Suprapubic skin (tissue), 4 donors: ENCODE measurements at places on chromosomes 11 and 22.

GRCh38 chr11:105466582-105467228 is 143.2 kb upstream of the GRIA4 start:
- DNase-seq = no peak

GRCh38 chr11:94794287-94795168 is 26.4 kb downstream of the AMOTL1 start:
- no peak for DNase-seq

DNA sequence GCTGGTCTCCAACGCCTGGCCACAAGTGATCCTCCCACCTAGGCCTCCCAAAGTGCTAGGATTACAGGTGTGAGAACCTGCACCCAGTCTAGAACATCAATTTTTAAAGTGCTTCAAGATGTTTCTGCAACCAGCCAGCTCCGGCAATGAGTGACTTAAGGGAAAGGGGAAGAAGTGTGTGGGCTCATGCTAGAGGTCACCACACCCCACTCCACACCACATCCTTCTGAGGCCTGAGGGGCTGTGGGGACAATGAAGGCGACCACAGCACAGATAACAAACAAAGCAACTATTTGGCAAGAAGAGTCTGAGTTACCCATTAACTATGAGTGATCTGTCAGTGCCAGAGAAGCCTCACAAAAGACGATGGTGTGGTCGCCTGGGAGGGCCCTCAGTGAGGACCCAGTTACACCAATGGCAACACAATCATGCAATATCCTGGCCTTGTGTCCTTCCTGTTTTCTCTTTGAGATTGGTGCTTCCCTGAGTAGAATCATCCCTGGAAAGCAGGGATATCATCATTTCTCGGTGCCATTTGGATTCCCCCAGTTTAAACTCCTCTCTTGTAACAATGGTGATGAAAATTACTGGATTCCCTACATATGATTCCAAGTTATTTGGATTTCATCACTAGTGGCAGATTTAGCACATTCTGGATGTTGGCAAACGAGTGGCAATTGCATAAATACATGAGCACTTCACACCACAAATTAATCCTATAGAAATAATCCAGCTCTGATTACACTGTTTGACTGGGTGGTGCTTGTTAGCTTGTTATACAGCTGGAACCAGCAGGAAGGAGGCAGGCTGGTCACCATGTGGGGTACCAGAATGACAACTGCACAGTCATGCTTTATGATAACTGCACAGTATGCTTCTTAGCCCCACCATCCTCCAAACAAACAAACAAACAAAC is 18.4 kb downstream of the ABTB2 start:
- DNase-seq = no peak

DNA sequence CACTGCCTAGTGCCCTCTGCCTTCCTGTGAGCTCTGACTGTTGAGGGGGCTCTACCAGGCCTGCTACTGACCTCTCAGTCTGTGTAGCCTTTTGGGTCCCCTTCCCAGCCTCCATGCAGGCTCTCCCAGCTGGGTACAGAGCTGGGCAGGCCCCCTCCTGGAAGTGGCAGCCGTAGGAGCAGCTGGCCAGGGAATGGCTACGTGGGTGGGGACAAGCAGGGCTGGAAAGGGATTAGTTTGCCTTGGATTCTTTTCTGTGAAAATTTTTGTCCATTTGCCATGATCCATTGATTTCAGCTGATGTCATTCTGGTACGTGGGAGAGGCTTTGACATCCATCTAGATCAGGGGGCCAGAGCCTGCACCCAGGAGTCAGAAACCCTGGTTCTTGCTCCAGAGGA is 23.9 kb upstream of the NECTIN1 start:
- DNase-seq = no peak

DNA sequence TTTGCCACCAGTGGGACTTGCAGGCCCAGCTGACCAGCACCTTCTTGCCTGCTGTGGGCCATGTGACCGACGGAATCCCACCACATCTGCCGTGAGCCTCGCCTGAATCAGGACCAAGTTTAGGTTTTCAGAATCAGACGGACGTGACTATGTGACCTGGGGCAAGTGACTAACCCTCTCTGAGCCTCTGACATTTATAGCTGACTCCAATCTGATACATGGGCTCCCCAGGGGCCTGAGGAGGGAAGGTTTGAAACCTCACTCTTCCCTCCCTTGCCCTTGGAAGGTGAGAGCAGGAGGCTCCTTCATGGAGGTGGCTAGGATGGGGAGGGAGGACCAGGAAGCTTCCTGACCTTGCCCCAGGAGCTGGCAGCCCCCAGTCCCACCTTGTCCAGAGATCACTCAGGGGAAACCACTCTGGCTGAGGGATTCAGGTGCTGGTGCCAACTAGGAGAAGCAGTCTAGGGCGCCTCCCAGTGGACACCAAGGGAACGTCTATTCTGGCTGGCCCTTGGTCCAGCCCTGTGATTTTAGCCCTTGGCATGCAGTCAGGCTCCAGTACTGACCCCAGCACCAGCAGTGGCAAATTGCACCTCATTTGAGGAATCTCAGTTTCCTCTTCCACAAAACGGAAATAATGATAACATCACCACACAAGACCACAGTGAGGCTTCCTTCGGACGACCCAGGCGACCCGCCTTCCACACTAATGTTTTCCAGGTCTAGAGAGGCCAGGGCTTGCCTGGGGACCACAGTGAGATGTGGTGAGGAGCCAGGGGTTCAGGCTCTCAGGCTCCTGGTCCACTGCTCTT is 47.2 kb upstream of the SYT7 start:
- DNase-seq = peak; percentile 76

DNA sequence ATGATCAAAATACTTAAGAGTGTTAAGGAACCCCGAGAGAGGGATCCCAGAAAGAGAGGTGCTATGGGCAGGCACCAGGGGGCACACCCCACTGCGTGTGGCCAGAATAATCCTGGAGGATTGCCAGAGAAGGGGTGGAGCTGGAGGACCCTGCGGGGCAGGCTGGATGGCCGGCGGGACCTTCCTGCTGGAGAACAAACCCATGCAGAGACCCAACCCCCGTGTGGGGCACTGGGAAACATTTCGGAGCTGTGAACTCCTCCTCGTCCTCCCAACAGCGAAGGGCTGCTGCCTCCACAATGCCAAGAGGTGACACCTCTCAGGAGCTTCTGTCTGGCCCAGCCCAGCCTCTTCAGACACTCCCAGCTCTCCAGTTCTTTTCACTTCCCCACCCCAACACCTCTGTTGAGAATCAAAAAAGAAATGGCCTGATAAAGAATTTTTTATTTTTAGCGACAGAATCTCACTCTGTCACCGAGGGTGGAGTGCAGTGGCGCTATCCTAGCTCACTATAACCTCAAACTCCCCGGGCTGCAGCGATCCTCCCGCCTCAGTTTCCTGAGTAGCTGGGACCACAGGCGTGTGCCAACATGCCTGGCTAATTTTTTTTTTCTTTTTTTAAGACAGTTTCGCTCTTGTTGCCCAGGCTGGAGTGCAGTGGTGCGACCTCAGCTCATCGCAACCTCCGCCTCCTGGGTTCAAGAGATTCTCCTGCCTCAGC is 25.6 kb downstream of the RHOD start:
- no peak for DNase-seq

DNA sequence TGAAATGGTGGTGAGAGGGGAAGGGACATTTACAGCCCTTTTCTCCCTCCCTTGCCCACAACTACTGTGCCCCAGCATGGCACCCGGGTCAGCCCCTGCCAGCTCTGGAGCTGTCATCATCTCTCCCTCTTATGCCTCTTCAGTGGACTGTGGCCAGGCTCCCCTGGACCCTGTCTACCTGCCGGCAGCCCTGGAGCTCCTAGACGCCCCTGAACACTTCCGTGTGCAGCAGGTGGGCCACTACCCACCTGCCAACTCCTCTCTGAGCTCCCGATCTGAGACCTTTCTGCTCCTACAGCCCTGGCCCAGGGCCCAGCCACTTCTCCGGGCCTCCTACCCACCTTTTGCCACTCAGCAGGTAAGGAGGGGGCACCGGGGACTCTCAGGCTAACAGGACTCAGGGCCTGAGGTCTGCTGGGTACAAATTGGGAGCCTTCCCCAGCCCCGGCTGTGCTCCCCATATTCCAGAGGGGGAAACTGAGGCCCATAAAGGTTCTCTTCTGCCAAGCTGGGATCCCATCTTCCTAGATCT is 2.9 kb downstream of the TMEM132A start:
- peak; percentile 49 for DNase-seq

- DNase-seq = no peak
These were observed 70.6 kb downstream of the PHF21A start for GRCh38 chr11:46050662-46051061.

DNA sequence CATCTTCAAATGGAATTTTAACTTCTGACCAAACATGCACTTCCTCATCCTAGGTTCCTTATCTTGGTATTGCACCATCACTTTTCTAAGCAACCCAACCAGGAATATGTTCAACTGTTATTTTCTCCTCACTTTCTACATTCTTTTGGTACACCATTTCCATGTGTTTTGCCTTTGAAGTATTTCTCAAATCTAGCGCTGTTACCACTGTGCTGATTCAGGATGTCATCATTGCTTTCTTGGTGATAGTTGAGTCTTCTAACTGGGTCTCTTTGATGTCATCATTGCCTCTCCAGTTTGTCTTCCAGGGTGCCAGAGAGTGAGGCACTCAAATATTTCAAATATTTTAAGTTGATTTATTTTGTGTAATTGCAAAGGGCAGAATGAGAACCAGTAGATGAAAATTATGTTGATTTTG is 47.5 kb downstream of the HORMAD2 start:
- DNase-seq = no peak

DNA sequence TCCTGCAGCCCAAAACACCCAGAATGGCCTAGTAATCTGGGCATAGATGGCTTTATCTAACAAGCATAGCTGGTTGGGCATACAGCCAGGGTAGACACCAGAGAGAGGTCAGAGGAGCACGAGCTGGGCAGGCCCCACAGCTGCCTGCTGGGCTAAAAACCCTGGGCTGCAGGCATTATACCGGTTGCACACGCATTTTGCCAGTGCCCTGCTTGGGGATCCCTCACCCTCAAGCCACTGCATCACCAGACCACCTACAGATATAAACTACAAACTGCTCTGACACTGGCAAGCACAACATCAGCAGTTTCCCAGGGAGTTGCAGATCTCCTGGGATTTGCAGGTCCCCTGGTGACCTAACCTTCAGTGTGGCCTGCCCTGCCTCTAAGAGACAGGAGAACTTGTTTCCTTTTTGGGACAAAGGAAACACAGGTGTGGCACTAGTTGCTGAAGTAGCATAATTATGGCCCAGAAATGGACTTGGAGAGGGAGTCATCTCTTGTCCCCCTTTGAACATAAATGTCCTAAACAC is 79.1 kb upstream of the SC5D start:
- no peak for DNase-seq

DNA sequence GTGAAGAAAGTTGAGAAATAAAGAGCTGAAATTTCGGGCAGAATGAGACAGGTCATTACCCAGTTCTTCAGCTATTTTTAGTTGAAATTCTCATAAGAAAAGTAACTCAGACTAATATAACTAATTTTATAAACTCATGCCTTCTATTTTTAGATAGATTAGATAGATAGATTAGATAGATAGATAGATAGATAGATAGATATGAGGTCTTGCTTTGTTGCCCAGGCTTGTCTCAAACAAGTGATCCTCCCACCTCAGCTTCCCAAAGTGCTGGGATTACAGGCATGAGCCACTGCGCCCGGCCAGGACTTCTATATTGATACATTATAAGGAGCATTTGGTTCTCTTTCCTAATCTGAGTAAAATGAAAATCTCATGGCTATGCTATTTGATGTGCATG is 26.9 kb upstream of the OR8G1 start:
- DNase-seq = no peak

GRCh38 chr11:80598905-80599304 is 1158.1 kb upstream of the TENM4 start:
- no peak for DNase-seq

DNA sequence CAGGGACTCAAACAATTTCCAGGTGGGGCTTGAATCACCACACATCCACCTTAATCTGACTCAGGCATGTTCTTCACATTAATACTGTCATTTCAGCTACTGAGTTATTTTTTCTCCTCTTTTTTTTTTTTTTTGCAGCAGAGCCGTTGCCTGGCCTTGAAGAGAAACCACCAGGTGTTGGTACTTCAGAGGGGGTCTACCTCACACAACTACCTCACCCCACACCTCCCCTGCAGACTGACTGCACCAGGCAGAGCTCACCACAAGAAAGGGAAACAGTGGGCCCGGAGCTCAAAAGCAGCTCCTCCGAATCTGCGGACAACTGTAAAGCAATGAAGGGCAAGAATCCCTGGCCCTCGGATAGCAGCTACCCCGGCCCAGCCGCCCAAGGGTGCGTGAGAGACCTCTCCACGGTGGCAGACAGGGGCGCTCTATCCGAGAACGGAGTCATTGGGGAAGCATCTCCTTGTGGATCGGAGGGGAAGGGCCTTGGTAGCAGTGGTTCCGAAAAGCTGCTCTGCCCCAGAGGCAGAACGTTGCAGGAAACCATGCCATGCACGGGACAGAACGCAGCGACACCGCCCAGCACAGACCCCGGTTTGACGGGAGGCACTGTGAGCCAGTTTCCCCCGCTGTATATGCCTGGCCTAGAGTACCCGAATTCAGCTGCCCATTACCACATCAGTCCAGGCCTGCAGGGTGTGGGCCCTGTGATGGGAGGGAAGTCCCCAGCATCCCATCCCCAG is 15.1 kb upstream of the SLC25A18 start:
- no peak for DNase-seq

GRCh38 chr11:83195143-83195466 is 1.6 kb downstream of the ANKRD42 start:
- DNase-seq = no peak

- no peak for DNase-seq
These were observed 4.4 kb upstream of the DDX17 start for GRCh38 chr22:38510416-38510970.

GRCh38 chr11:20611892-20612291 is 12.5 kb downstream of the SLC6A5 start:
- no peak for DNase-seq

DNA sequence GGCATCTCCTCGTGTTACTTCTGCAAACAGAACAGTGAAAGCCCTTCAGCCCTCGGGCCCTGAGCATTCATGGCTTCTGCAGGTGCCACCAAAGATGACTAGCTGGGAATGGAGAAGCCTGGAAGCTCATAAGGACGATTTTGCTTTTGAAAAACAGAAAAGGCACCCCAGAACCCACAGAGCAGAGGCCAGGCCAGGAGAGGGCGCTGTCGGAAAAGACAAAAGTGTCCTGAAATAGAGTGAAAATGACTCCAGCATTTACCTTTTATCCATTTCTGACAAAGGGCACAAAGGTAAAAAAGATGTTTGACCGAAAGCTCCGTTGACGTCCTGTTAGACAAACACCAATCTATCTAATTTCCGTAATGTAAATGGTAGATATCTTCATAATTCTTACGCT is 37.6 kb downstream of the ZNF195 start:
- no peak for DNase-seq

GRCh38 chr22:19869497-19870152 is 15.0 kb upstream of the GNB1L start:
- peak; percentile 43 for DNase-seq

- no peak for DNase-seq
These were observed 49.3 kb downstream of the KCNC1 start for GRCh38 chr11:17783878-17784277.

DNA sequence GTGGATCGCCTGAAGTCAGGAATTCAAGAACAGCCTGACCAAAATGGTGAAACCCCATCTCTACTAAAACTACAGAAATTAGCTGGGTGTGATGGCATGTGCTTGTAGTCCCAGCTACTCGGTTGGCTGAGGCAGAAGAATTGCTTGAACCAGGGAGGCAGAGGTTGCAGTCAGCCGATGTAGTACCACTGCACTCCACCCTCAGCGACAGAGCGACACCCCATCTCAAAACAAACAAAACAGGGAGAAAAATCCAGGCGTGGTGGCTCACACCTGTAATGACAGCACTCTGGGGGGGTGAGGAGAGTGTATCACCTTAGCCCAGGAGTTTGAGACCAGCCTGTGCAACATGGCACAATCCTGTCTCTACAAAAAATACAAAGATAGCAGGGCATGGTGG is 802.3 kb upstream of the ARHGAP42 start:
- DNase-seq = no peak

- DNase-seq = no peak
These were observed 17.9 kb upstream of the MUC6 start for GRCh38 chr11:1054143-1055108.
